ENCODE measurements at places on chromosomes 1 and 21. TPM values are rescaled to one million over a fixed set of nuclear protein-coding genes. Genes with fewer than 3 reads are reported as not detected.

GRCh38 chr1:155481741-155482241 lies 80.8 kb downstream of the ASH1L start:
- peak; percentile 45 for DNase-seq

SLC35A3 gene
- total RNA-seq, result 14.6 TPM

- no peak for DNase-seq
Observed at GRCh38 chr1:182957902-182958395, 5.0 kb upstream of the SHCBP1L start.

CFAP126 gene
- total RNA-seq, result not detected

- DNase-seq, result no peak
Observed at GRCh38 chr1:179340918-179341317, 24.9 kb upstream of the AXDND1 start.

EPHB2 gene
- total RNA-seq, result 12.3 TPM

DNA sequence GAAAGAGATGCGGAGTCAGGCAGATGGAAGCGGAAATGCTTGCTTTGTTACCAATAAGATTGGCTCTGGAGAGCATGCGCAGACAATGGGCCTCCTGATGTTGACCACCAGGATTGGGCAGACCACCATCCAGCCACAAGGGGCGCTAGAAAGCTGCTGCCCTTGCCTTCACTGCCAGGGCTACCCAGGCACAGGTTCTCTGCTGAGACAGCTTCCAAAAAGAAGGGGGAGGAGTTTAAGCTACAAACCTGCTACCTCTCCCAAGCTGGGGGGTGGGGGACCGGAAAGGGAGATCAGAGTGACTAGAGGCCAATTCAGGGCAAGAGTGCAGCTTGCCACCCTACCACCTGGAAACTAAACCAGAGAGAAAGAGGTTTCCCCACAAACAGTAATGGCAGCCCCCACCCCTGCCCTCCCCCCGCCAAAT lies 369.7 kb downstream of the RRAGC start:
- no peak for DNase-seq

GRCh38 chr1:154801234-154802011 lies 68.7 kb downstream of the KCNN3 start:
- DNase-seq, result no peak

- no peak for DNase-seq
Observed at GRCh38 chr21:42460391-42461184, 35.4 kb downstream of the RSPH1 start.

SLC45A1 gene
- total RNA-seq, result 2.3 TPM

- DNase-seq, result peak; percentile 61
Observed at GRCh38 chr1:206470692-206471414, 577 bp downstream of the IKBKE start.

DNA sequence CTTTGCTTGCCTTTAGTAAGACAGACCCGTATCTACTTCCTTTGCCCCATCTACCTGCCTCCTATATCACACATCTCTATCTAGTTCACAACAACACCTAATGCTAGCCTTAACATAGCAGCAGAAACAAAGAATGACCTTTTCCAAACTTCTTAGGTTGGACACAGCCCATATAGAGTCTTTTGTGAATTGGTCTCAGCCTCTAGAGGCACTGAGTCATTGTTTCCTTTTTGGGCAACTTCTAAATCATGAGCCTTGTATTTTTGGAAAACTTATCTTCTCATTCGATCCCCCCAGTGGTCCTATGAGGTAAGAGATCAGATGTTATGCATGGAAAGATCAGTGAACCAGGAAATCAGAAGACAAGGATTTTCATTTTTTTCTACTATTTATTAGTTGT lies 679.4 kb upstream of the USP24 start:
- DNase-seq, result peak; percentile 31

DNA sequence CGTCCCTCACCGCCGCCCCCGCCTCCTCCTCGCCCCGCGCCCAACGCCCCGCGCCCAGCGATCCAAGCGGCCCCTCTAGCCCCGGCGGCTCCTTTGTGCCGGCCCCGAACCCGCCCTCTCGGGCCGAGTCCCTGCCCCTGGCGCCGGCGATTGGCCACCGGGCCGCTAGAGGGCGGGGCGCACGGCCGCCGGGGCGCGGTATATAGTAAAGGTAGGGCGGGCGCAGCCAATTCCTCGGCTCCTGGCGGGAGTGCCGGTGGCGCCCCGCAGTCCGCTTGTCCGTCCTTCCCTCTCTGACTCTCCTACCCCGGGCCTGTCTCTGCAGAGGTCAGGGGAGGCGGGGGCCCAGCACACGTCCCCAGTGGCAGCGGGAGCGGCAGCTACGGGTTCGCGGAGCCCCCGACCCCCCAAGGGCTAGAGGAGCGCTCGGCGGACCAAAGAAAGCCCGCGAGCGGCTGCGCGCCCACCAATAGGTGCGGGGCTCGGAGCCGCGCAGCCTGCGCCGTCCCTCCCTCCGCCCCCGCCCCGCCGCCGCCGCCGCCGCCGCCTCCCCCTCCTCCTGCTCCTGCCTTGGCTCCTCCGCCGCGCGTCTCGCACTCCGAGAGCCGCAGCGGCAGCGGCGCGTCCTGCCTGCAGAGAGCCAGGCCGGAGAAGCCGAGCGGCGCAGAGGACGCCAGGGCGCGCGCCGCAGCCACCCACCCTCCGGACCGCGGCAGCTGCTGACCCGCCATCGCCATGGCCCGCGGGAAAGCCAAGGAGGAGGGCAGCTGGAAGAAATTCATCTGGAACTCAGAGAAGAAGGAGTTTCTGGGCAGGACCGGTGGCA lies at the start of gene ATP1B1:
TSS of gene ATP1B1 (plus strand) at position 596 of the 826 bp plus-strand sequence. CDS start at position 736, 140 bp downstream.
- peak; percentile 74 for DNase-seq

- DNase-seq, result no peak
Observed at GRCh38 chr1:246095443-246095842, 411.6 kb downstream of the SMYD3 start.

- DNase-seq, result peak; percentile 50
Observed at GRCh38 chr21:14942801-14943490, 121.9 kb downstream of the NRIP1 start.

DNA sequence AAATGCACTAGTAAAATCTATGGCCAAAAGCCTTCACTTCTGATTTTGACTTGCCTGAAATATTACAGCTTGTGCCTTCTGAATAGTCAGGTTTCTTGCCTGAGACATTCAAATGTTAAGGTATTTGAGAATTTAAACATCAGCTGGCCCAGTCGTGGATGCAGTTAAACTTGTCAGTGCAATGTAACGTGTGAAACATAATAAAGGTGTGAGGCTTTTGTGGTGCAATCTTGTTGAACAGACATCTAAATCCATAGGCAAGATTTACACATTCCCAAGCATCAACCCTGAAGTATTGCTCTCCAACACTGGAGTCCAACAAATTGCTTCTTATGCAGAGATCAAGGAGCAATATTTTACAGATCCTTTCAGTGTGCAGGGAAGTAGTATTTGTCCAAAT lies 4.4 kb downstream of the CCN1 start:
- DNase-seq, result no peak

DNA sequence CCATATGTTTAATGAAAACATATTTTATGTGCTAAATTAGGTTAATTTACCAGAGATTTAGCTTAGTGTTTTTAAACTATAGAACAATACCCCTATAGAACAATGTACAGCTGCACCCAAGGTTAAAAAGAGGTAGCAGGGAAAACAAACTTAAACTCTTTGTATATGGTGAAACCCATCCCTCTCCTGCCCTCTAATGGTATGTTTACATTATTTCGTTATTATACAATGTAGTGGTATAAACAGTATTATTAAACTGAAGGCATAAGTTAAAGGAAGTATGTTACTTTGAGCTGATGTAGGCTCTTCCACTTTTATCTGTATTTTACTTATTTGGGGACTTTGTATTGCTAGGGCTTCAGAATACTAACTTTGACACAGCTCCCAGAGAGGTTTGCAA lies 16.7 kb upstream of the ZYG11A start:
- no peak for DNase-seq

DNA sequence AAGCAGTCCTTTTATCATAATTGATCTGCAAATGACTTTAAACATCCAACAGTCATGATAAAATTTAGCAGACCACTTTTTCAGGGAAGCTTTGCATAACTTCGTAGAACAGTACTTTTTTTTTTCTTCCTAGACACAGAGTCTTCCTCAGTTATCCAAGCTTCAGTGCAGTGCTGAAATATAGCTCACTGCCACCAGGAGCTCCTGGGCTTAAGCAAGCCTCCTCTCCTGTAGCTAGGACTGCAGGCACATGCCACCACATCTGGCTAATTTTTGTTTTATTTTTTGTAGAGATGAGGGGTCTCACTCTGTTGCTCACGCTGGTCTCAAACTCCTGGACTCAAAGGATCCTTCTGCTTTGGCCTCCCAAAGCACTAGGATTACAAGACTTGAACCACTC lies 3.8 kb downstream of the F13B start:
- DNase-seq, result no peak

PARS2 gene
- total RNA-seq, result 4.4 TPM

DNA sequence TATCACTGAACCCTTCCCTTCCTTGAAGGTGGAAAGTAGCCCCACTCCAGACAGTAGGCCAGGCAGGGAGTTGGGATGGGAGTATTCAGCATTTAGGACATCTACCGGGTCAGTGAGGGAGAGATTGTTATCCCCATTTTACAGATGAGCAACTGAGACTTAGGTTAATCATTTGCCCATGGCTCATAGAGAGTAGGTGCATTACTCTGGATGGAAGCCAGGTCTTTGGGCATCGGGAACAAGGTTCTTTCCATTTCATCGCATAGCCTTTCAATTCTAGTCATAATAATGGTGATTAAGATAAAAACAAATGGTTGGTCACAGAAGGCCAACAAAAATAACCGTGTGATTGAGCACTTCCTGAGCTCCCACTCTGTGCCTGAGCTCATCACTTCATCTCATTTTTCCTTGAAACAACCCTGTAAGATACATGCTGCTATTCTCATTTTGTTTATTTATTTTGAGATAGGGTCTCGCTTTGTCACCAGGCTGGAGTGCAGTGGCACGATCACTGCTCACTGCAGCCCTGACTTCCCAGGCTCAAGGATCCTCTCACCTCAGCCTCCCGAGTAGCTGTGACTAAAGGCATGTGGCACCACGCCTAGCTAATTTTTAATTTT lies 64.8 kb downstream of the NAV1 start:
- no peak for DNase-seq

EBNA1BP2 gene
- total RNA-seq, result 39.1 TPM

- no peak for DNase-seq
Observed at GRCh38 chr1:162885265-162885664, 24.3 kb upstream of the CCDC190 start.

NCAM2 gene
- 8.5 TPM for total RNA-seq

C1orf21 gene
- total RNA-seq, result 53.0 TPM

Measured in fibroblast of lung (primary cell).